ENCODE measurements at places on chromosomes 7 and 10. TPM values are rescaled to one million over a fixed set of nuclear protein-coding genes. Genes with fewer than 3 reads are reported as not detected.

PIP gene
- 1.1 TPM for total RNA-seq

SEC23IP gene
- 17.9 TPM for total RNA-seq

GRCh38 chr10:37667736-37668135, 189.7 kb downstream of the ZNF248 start:
- no peak for DNase-seq

DNA sequence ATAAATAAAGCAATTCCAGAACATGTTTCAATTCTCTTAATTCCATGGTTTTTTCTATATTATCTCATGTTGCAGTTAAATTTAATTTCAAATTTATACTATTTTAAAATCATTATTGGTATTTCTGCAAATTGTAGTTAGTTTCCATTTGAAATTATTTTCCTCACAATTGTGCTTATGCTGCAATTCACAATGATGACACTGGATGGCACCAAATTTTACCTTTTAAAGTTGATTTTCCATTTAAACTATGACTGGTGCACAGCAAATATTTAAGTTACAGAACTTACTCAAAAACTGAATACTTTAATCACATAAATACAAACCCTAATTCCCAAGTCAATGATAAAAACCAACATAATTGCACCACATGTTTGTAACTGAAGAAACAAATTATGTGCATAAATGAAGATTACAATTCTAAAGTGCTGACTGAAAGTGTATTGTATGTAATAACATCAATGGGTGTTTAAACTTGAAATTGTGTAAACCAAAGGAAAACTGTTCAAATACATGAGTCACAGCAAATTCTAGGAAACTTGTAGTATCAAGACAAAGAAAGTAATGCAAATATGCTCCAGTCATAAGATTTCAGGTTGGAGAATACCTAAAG, 75.3 kb upstream of the AASS start:
- no peak for DNase-seq

DNA sequence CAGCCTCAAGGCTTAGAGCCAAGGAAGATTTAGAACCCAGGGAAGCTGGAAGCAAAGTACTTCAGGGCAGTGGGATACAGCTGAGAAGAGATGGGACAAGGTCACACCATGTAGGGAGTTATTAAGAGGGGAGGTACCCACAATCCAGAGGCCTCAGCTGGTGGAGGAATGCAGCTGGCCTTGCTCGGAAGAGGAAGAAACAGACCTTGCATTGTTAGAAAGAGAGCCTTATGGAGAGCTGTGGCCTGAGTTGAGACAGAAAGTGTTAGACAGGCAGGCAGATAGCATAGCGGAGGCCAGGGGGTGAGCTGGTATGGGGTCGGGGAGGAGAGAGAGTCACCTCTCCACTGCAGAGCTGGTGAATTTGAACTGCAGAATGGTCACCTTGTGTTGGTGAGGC, 173.1 kb downstream of the JCAD start:
- no peak for DNase-seq

DNA sequence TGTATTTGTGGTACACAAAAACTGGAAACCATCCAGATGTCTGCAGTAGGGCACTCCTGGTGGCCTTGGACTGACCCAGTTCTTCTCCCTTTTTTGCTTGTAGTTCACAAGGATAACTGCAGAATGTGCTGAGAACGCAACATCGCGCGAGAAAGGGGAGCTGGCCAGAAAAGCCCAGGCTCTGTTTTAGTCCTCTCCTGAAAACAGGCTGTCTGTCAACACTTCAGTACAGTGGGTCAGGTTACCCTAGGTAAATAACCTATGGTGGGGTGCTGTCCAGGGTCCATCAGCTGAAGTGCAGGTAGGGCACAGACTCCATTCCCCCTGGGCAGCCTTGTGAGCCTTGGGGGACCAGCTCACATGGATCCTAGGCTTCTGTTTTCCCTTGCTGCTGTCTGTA, 495.8 kb downstream of the MDFIC start:
- DNase-seq: no peak

DNA sequence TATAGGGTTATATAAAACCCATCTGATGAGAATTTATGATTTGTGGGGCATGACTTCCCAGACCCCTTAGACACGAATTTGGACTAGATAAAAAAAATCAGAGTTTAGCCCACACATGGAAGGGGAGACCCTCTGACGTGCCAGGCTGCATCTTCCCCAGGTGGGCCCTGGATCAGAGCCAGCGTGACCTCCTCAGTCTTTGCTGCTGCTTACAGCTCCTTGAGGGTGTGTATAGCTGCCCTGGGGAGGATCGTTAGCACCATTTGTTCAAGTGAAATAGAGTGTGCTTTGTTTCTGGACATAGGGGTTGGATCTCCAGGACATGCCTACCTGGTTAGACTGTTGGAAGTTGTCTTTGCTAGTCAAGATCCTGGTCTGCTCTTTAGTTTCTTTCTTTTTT, 54.2 kb downstream of the DOCK1 start:
- DNase-seq: no peak

GRCh38 chr10:121428867-121429266, 169.4 kb downstream of the FGFR2 start:
- DNase-seq: no peak

DNA sequence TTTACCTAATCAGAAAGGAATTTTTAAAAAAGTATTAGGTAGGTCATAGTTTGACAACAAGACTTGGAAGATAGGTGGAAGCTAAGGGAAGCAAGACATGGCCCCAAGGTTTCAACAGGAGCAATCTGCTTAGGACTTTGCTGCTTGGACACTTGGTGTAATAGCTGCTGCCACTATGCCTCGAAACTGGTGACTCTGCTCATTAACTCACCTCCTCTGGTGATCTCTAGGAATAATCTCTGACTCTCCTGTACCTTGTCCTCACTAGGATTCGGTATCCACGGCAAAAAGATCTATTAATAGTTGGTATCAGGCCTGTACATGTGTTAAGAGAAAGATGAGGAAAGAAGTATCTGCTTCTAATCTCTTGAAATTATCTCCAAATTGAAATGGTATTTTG, 53.1 kb downstream of the PTEN start:
- no peak for DNase-seq

DNA sequence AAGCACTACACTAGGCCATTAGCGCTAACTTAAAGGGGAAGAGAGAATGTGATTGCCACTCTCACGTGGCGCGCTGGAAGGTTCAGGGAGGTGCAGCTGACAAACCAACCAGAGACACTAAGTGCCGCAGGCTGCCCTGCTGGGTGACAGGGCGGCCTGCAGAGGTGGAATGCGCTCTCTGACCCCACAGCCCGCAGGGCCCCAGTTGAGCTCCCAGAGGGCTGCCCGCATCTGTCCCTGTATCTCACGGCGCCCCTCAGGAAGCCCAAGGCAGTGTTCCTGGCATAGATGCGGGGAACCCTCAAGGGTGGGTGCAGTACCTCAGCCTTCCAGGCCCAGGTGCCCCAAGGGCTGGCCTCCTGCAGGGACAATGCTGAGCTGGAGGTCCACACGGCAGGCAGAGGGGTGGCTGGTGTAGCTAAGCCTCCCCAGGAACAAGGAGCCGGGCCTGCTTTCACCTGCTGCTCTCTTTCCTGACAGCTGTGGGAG, 66.6 kb downstream of the CALML3 start:
- no peak for DNase-seq

- no peak for DNase-seq
Measured at GRCh38 chr7:111561654-111561903, 713 bp downstream of the IMMP2L start.

- DNase-seq: no peak
Measured at GRCh38 chr7:80923211-80923612, 4.4 kb upstream of the SEMA3C start.

- DNase-seq: no peak
Measured at GRCh38 chr7:81740403-81740802, 29.4 kb downstream of the HGF start.

DNA sequence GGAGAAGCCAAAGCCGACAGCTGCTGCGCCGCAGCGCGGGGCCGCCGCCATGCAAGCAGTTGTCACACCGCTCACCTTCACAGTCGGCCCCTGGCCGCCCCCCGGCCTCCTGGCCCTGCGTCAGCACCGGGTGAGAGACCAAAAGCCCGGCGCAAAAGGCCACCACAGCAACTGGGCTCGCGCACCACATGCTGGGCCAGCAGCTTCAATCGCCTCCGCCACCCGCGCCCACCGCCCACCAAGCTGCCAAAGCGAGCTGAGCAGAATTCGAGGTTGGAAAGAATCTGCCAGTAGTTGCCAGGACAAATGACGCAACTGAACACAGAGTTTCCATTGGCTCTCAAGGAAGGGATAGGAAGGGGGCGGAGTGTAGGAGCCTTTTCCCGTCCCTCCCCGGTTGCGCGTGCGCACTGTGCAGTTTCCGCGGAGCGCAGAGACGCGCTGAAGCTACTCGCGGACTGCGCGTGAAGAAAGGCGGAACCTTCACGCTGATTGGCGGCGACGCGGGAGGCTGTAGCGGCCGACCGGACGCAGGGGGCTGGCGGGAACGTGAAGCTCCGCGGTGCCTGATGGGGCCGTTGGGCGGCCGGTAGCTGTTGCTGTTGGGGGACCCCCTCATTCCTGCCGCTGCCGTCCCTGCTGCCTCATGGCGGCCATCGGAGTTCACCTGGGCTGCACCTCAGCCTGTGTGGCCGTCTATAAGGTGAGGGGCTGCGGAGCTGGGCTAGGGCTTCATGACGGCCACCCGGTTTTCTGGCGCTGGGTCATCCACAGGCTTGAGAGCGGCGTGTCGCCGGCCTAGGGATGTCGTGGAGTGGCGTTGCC, at the start of the genes CDNF, HSPA14 and MSANTD7:
Gene CDNF, minus strand, starts transcription at position 281 of the 825 bp plus-strand sequence. Its CDS starts 91 bp downstream, at position 190.
Gene HSPA14, plus strand, starts transcription at position 550 of the 825 bp plus-strand sequence. Its CDS starts 97 bp downstream, at position 647.
Gene MSANTD7, plus strand, starts transcription at position 550 of the 825 bp plus-strand sequence. CDS start 3,979 bp downstream, outside the sequence.
- peak; percentile 95 for DNase-seq

All from thoracic aorta (tissue), 2 donors.